ENCODE measurements at places on chromosomes 12 and 14.

- DNase-seq, result peak; percentile 51
These were observed 3.1 kb upstream of the TNS2 start for GRCh38 chr12:53046655-53047220.

DNA sequence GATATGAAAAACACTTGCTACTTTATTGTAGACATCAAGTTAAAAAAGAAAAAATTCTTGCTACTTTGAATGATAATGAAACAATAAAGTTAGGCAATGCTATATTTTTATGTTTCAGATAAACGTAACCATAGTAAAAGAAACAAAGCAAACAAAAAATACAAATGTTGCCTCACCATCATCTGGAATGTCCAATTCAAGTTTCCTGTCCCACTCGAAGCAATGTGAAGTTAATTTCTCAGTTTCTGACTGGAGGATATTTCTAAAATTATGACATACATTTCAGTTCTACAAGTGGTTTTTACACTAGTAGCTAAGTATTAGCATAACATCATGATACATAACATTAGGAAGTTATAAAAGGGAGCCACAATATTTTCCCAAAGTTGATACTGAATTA, 20.9 kb downstream of the DLGAP5 start:
- no peak for DNase-seq

DNA sequence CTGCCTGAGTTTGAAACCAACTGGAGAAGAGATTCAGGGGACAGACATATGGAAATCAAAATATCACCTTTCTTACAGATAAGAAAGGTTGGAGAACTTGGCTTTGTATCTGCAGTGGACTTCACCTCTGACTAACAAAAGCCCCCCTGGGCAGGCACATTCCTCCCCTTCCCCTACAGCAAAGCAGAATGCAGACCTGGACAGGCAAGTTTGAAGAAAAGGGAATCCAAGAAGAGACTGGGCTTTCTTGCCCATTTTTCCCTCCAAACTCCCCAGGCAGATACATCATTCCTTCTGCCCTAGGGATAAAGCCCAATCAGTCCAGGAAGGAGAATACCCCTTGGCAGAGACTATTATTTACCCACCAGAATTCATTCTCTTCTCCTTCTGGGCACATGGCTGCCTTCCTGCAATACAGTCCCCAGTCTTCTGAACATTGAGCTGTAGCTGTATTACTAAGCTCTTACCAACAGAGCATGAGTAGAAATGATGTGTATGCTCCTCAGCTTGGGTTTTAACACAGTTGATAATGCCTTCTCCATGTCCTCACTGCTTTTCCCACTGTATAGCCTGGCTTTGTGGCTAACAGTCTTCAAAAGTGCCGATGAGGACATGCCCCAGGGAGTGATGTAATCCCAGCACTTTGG, 17.4 kb upstream of the NAP1L1 start:
- no peak for DNase-seq

DNA sequence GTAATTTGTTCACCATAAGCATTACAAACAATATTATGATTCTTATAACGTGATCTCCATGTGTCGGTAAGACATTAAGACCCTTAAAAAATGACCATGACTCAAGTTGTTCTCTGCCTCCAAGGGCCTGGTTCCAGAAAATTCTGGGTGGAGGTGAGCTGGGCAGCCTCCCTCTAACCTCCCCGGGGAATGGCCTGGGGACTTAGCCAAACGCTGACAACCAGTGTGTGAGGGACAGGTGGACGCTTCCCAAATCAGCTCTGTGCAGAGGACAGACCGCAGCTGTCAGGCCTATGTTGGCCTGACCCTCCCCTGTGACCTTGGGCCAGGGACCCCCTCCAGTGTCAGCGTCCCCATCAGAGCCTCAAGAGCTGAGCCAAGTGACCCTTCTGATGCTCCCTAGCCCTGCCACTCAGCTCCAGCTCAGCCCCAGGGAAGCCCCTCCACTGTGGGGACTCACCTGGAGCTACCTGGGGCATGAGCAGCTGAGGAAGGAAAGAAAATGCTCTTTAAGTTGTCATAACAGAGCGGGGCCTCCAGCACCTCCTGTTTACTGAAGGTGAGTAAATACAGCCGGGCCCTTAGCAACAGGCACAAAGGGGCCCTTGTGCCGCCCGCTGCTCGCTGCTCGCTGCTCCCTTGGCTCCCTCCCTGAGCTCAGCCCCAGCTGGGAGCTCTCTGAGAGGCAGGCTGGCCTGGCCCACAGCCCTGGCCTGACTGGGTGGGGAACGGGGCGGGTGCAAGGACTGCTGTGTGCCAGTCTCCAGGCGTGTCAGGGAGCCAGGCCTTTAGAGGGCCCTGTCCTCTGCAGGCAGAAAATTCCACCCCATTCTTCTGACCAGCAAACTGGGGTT, 116.6 kb downstream of the CALM1 start:
- no peak for DNase-seq

DNA sequence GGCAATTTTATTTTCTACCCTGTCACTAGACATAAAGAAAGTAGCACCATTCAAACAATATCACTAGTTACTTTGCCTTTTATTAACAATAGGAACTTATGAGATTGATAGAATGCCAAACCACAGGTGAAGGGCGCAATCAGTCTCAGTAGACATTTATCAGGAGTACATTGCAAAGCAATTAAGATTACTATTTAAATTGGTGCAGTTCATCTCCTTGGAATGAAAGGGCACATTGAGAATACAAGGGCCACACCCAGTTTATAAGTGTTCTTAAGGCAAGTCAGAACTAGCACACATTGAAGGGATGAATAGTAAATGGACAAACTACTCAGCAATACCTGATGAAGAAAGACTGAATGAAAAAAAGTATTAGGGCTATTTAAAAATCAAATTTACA, 601.4 kb downstream of the C12orf50 start:
- no peak for DNase-seq

- DNase-seq, result no peak
These were observed 37.7 kb downstream of the CCDC177 start for GRCh38 chr14:69536971-69537370.

GRCh38 chr12:33322519-33322918, 117.1 kb downstream of the SYT10 start:
- DNase-seq, result no peak

DNA sequence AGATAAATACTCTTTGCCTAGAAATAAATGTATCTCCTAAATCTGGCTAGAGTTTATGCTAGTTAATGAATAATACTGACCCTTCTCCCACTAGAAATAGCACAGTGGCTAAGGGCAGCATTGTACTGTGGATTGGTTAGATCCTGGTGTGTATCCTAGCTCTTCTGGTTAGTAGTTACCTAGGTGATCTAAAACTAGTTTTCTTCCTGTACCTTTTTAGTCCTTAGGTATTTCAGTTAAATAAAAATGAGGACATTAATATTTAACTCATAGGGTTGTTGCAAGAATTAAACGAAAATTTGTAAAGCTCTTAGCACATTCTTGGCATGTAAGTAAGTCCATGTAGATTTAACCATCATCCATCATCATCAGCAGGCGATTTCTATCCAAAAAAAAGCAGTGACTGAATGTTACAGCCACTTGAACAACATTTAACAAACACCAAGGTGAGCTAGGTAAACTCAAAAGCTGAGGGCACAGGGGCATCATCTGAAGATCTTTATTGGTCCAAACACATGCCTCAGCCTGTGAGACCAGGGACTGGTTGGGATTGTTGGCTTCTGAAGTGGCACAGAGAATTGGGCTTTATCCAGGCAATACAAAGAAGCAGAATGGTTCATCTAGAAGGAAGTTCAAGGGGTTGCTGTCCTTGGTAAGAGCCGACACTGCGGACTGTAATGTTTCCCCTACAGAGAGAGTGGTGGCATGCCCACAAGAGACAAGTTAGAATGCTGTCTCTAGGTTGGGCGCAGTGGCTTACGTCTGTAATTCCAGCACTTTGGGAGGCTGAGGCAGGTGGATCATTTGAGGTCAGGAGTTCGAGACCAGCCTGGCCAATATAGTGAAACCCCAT, 100.8 kb downstream of the GAS2L3 start:
- no peak for DNase-seq

DNA sequence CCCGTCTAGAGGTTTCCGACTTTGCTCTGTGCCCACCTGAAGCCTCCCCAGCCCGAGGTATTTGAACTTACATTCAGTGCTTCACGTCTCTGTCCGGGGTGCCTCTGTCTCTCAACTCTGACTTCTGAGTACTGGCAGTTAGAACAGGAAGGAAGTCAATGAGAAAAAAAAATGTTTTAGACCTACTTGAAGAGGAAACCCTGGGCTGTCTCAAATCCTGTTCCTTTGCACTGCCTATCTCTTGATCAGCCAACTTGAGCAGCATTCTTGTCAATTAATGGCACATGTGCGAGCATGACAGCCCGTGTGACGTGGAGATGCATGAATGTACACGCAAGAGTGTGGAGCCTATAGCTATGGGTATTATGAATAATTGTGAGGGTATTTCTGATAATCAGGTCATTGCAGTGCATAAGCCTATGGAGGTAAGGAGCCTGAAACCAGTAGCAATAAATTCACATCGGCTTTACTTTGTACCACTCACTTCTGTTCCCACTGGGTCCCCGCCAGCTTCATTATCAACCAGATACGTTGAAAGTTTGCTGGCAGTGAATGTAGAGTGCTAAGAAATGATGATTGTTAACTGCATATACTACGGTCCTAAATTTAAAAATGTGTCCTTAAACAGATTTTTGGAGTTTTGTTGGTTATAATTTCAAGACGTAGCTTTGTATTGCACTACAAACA, at the start of gene ARHGDIB:
TSS of gene ARHGDIB (minus strand) at position 136 of the 687 bp plus-strand sequence. CDS start 10,889 bp downstream, outside the sequence.
- DNase-seq, result peak; percentile 83

DNA sequence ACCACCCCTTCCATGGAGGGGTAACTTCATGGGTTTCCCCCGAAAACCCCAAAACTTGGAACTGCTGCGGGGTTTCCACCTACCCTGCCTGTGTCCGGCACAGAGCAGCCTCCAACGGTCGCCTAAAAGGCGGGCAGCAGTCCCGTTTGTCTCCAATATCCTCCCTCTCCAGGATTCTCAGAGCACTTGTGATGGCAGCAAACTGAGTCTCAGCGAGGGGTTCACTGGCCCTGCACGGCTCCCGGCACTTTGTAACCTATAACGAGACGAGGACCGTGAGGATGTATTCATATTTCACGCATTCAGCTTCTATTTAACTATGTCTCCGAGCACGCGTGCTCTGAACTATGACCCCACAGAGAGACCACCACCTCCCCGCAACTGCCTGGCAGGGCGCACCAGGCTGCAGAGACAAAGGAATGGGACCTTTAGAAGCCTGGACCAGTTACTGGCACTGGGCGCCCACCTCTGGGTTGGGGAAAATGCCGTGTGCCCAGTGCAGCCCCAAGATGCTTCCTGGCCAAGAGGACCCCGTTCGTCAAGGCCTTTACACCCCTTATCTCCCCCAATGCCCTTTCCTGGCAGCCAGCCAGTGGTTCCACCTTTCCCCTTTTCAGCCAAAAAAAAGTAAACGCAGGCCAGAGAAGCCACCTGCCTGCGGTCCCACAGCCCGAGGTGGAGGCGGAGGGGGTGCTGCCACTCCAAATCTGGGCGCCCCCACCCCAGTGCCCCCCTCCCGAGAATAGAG, 173.1 kb upstream of the RTL1 start:
- DNase-seq, result no peak

GRCh38 chr12:127667131-127667685, 599.8 kb upstream of the TMEM132C start:
- no peak for DNase-seq

- no peak for DNase-seq
These were observed 8.2 kb upstream of the CRADD start for GRCh38 chr12:93668919-93669418.

DNA sequence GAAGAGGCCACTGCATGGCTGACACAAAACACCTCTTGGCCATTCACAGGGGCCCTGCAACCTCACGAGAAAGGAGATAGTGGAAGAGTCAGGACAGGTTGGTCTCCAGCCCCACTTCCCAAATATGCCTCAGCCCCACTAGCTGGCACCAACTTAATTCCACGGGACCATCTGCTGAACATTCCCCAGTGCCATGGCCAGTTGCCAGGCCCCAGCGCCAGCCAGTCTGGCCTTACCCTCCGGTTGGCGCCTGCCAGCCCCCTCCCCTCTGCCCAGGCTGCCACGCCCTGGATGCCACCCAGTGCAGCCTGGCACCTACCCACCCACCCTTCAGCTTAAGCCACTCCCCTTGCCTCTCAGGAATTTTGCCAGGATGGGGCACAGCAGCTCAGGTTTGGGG, 21.2 kb upstream of the HSPB8 start:
- DNase-seq, result no peak

DNA sequence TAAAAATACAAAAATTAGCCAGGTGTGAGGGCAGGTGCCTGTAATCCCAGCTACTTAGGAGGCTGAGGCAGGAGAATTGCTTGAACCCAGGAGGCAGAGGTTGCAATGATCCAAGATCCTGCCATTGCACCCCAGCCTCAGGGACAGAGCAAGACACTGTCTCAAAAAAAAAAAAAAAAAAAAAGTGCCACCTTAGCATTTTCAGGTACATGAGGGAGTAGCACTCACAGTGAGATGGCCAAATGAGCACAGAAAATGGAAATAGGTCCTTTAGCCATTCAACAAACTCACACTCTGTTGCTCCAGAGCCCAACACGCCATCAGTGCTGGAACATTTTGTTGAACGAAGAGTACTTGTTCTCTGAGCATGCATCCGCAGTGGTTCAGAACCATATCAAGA, 75.2 kb upstream of the MYL2 start:
- DNase-seq, result no peak

DNA sequence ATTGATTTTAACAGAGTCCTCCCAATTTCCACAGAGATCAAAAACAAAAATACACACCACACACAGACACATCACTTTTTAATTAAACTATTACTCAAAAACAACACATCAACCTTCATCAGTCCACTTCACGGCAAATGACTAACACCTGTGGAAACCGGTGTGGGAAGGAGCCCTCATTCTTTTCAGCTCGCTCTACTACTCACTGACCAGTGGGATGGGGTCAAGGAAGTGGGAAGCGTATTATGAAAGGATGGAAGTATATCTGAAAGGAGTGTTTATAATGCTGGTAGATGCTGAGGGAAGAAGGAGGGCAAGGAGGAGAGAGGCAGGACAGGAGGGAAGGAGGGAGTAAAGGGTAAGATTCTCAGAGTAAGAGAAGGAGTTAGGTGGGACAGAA, 156.5 kb downstream of the EPS8 start:
- DNase-seq, result no peak

DNA sequence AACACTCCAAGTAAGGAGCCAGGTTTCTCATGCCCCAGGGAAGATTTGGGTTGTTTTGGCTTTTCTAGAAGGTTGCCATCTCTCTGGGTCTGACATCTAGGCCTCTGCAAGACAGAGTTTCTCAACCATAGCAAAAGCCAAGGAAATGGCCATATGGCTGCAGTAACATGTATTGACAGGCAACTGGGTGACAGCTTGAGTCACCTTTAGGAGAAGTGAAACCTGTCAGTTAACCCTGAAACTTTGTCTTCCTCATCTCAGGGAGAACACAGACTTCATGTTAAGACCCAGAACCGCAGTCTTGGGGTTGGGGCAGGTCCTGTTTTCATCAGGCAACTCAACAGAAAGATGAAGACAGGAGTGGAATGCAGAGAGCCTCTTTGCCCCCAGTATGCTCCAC, 46.0 kb upstream of the PLBD1 start:
- no peak for DNase-seq

- no peak for DNase-seq
These were observed 3.3 kb downstream of the SP1 start for GRCh38 chr12:53383258-53383657.

- no peak for DNase-seq
These were observed 211.2 kb upstream of the LRIG3 start for GRCh38 chr12:59131462-59131861.
